ENCODE measurements at places on chromosomes 13 and 19.
A peak's percentile ranks its signal among the peaks of the same experiment; 100 is the strongest.

DNA sequence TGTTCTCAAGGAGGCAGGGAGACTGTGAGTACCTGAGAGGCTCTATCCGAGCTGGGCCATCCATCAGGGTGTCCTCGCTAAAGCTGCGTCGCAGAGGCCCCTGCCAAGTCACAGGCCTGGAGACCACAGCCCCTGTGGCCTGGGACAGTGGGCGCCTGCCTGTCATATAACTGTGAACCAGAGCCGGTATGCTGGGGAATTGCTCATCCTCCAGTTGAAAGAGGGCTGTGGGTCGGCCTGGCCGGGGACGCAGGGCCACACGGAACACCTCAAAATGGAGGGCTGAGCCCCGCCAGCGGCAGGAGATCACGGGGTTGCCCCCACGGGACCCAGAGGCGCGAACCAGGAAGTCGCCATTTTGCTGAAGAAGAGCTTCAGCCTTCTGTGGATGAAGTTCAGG, 6.6 kb downstream of the SH2D3A start:
- DNase-seq: no peak

DNA sequence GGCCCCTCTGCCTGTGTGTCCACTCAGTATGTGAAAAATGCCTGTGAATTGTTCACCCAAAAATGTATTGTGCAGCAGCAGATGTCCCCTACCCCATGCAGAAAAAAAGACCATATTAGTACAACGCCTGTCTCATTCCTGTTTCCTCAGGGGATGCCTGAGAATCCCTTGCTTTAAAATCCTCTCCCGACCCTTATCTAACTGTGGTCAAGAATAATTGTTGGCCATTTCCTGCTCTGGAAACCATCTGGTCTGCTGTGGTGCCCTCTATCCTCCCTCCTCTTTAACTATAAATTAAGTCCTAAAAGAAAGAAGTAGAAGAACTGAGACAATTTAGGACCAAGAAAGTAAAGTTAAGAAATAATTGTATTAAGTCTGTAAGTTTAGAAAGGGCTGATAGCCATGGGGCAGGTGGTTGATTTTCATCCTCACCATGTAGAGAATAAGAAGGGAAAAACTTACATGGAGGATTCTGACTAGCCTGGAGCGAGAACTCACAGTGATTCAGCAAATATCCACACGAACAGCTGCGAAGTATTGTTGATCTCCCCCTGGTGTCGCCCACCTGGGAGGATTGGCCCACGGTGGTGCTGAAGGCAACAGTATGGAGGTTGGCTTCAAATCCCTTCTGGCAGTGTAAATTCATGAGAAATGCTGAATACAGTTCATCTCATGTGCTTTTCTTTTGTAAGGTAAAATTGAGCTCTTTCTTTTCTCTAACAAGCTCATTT, 85.6 kb downstream of the COL4A2 start:
- no peak for DNase-seq

DNA sequence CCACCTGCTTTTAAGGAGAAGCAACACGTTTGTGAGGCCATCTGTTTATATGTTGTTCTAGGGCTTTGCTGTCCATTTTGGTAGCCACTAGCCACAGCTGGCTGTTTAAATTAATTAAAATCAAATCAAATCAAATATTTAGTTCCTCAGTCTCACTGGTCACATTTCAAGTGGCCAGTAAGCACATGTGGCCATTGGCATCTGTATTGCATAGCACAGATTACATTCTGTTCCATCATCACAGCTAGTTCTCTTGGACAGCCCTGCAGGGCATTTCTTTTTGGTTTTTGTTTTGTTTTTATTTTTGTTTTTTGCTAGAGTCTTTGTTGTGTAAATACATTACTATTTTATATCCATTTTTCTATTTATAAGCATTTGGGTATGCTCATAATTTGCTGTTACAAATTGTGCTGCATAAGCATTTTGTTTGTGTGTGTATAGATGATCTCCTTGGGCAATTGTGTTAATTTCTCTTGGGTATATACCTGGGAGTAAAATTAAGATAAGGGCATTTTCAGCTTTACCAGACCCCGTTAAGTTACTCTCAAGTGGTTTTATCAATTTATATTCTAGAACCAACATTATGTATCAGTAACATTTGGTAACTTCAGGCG, 31.3 kb downstream of the SAE1 start:
- DNase-seq: no peak

GRCh38 chr13:31436478-31436877, 236.7 kb downstream of the B3GLCT start:
- no peak for DNase-seq

- DNase-seq: peak; percentile 91
Observed at GRCh38 chr13:20814224-20814910, 40.6 kb upstream of the EEF1AKMT1 start.

- no peak for DNase-seq
Observed at GRCh38 chr13:76745261-76746200, 140.7 kb downstream of the KCTD12 start.

GRCh38 chr13:95174517-95174916, 126.7 kb downstream of the ABCC4 start:
- DNase-seq: no peak

- peak; percentile 75 for DNase-seq
Observed at GRCh38 chr19:39078436-39079200, 5.5 kb upstream of the ACP7 start.

GRCh38 chr19:16524991-16525734, 17.1 kb downstream of the CHERP start:
- no peak for DNase-seq

DNA sequence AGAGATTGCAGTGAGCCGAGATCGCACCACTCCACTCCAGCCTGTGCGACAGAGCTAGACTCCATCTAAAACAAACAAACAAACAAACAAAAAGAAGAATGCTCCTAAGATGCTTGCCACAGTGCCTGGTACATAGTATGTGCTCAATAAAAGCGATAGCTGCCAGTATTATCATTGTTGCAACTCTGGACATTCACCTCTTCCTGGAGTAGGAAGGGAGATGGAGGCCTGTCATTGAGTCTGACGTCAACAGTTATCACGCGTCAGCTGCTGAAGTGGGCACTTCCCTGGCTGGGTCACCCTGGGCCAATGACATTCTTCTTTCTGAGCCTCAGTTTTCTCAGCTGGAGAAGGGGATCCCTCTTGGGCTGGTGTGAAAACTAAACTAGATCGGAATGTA, 4.2 kb upstream of the PLAUR start:
- no peak for DNase-seq

DNA sequence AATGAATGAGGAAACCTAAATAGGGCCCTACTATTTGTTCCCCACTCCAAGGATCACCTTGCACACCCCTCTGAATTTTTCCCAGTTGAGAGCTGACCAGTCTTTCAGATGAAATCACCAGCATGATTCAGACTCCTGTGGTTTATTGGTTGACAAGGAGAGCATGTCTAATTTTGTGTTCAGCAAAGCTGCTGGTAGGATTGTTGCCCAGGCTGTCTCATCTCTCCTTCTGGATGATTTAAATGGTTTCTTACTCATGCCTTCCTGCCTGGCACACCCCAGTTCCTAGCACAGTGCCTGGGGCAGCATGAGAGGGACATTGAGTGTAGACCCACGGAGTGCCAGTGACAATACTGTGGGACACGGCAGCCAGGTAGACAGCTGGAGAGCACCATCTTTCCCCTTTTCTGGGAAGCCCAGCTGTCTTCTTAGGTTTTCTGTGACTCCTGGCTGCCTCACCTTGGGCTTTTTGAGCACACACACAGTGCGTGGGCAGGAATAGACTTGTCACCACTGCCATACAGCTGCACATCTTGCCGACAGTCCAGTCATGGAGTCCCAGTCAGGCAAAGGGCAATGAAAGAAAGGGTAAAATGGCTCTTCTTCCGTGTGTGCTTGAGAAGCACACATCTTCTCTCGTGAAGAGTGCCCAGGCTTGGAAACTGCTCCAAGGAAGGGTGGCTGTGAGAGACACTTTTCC, 12.3 kb downstream of the FGF9 start:
- no peak for DNase-seq

DNA sequence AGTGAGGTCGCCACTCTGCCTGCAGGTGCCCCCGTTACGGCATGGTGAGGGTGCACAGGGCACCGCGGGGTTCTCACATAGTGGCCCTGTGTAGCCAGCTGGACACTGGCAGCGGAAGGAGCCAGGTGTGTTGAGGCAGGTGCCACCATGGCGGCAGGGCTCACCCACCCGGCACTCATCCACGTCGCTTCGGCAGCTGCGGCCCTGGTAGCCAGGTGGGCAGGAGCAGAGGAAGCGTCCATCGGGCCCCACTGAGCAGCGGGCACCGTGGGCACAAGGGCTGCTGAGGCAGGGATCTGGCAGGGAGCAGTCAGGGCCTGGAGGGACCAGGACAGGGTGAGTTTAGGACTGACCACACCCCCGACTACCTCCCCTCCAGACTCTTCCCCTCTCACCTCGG, 8.8 kb downstream of the NOTCH3 start:
- DNase-seq: no peak

DNA sequence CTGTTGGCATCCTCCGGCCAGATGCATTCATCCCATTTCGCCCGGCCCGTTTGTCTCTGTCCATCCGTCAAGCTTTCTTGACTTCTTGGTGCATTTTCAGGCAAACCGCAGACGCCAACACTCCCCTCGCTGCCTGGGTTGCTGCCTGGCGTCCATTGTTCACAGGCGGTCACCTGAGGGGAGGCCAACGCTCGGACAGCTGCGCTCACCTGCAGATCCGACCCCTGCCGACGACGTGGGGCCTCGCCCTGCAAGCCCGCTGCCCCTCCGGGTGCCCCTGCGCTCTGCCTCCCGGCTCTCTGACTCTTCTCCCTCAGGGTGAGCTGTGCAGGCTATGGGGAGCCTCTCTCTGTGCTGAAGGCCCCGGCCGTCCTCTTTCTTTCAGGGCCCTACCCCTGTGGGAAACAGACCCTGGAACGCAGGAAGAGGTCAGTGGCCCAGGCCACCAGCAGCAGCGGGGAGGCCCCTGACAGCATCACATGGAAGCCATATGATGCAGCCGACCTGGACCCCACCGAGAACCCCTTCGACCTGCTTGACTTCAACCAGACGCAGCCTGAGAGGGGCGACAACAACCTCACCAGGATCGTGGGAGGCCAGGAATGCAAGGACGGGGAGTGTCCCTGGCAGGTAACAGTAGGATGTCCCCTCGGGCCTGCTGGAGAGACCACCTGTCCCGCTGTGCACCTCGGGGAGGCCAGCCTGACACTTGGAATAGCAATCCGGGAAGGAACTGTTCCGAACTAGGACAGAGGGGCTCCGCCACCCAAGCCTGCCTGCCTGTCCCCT, 14.8 kb upstream of the PROZ start:
- DNase-seq: no peak

DNA sequence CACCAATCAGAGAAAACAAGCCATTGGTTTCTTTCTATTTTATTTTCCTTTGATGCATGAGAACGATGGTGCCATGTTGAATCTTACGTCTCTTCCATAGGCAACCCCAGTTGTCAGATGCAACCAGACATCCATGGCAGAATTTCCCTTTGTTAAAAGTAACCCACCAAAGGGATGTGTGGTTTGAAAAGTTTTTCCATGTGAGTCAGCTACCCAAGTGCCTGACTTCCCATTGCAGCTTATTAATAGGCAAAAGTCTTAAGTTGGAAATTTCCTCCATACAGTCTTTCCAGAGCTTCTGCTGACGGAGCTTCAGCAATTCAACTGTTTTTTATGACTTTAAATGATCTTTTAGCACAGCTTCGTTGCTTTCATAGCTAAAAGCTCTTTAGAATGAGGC, 73.8 kb upstream of the FAM216B start:
- no peak for DNase-seq

GRCh38 chr13:43373400-43373799, 350.0 kb downstream of the DNAJC15 start:
- no peak for DNase-seq

- DNase-seq: no peak
Observed at GRCh38 chr19:19486343-19487076, 28.8 kb downstream of the TSSK6 start.

GRCh38 chr13:43333176-43333575, 309.8 kb downstream of the DNAJC15 start:
- DNase-seq: no peak

GRCh38 chr19:47321630-47322029, 10.3 kb upstream of the C5AR2 start:
- DNase-seq: no peak

DNA sequence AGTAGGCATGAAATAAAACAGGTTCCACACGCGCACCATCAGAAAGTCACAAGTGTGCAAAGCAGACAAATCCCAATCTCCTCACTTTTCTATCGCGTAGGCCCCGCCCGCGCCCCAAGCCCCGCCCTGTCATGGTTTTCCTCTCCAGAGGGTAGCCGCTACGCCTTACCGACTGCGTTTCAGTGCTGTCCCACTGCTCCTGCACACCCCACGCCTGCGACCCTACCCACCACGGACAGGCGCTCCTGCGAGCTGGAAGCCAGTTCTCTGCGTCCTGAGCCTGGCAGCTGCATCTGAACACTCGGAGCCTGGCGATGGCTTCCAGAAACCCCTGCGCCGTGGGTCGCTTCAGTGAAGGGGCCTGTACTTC, 379 bp upstream of the ZNF470 start:
- no peak for DNase-seq

DNA sequence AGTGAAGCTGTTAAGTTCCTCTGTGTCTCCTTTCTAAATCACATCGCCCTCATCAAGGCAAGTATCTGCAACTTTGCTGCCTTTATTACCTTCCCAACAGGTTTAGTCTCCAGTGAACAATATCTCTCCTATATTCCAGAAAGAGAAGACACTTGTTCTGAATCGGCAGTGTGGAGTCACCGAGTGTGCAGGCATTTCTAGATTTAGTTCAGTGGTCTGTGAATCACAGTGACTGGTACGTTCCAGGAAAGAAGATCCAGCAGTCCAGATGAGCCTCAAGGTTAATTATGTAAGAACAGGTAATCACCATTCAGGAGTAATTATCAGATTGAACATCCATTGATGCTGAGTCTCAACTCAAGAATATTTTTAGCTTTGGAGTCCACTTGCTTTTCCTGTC, 497.0 kb downstream of the FOXO1 start:
- DNase-seq: no peak
